ENCODE measurements at places on chromosomes 6 and 20.

GRCh38 chr6:106101466-106101865 lies 15.3 kb downstream of the PRDM1 start:
- DNase-seq: no peak

DNA sequence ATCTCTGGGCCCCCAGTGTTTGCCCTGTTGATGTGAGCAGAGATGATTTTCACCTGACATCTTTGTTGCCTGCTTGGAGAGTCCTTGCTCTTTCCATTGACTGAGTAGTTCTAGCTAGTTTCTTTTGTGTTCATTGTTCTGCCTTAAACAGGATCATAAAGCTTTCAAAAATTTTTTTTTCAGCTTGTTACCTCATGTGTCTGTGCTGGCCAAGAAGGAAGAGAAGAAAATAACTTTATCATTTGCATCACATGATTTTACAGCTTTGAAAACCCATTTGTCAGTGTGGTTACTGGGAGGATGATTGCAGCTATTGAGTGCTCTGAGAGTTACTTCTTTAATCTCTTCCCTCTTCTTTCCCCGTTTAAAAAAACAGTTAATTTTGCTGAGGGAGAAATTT lies 16.0 kb downstream of the FOXO3 start:
- no peak for DNase-seq

DNA sequence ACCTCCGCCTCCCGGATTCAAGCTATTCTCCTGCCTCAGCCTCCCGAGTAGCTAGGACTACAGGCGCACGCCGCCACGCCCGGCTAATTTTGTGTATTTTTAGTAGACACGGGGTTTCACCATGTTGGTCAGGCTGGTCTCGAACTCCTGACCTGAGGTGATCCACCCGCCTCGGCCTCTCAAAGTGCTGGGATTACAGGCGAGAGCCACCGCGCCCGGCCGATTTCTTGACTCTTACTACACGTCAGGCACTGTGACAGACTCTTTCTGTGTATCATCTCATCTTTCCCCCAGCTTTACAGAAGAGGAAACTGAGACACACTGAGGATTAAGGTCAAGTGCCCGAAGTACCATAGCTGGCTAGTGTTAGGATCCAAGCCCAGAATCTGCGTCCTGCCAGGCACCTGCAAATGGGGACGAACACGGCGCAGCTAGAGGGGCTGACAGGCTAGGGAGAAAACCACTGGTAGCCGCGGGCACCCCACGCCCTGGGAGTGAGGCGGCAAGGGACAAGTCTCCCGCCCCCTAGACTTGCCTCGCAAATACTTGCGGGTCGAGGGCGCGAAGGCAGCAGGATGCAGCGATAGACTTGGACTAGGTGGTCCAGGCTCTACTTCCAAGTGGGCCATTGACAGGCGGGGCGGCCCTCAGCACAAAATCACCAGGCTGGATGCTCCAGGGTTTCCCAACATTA lies 1.1 kb upstream of the TAF8 start:
- no peak for DNase-seq

DNA sequence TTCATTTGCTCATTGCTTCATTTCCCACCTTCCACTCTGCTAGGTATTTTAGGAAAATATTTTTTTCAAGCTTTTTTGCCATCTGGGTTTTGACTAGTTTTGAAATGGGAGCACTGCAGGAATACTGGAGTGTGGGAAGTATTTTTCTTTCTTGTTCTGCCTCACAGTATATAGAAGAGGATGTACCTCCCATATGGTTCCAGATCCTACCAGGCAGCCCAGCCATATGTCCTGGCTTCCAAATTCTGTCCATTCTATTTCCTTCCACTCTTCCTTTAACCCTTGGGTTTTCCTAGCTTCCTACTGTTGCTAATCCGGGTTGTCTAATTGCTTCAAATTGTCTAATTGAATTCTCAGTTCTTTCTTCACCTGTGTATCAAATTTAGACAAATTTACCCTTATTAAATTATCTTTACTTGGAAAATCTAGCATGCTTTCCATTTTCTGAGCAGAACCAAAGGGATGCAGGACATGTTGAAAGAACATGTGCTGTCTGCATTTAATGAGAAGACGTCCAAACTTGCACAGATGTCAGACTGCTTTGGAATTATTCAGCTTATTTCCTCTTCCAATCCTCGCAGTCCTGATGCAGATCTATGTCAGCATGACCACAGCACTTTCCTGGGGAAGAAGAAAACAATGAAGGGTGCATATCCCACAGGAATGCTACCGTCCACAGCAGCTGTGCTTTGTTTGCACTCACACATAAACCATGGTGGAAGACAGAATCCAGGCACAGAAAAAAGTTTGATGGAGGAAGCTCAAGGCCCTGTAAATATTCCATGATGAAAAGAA lies 1273.9 kb upstream of the MAP3K7 start:
- no peak for DNase-seq

DNA sequence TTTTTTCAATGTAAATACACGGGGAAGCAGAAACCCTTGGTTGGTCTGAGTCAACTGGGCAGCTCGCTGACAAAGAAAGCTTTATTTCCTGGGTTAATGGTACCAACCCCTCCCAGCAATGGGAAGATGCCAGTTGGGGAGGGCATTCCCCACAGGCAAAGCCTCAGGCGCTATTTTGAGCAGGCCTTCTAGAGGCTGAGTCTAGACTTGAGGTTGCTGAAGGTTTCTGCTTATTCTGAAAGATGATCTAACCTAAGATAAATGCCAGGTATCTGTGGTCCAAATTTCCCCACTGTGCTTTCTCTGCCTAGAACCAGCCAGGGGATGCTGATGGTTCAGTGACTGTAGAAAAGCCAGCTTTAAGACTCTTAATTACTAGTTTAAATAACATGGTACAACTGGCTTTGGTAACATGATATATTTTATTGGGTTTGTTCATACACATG lies 172.5 kb upstream of the JARID2 start:
- DNase-seq: no peak

DNA sequence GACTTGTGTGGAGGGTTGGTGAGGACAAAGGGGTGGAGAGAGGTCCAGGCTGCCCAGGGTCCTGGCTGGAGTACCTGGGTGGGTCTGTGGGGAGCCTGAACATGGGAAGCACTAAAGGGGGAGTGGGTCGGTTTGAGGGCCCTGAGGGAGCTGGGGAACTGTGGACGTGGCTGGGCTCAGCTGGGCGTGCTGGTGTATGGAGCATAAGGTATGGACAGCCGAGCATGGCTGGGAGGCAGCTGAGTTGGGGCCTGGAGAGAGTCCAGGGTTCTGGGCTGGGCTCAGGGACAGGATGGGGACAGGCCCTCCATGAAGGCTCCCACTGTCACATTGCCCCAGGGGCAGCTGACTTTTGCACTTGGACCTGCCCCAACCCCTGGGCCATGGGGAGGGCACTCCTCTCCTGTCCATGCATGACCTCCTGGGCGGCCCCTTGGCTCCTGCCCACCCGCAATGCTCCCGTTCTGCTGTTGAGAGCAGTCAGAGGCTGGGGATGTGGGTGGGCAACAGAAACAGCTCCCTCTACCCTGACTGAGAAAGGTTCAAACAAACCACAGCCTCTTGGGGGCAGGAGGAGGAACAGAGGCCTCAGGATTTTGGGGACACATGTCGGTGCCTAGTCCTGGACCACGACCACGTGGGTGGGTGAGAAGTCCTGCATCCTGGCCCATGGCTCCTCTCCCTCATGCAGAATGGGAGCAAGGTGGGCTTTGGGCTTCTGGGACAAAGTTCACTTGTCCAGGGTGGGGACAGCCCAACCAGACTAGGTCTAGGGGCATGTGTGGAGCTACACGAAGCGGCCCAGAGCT lies 4.5 kb downstream of the C20orf204 start:
- no peak for DNase-seq

GRCh38 chr6:113857556-113858479 lies 673 bp downstream of the MARCKS start:
- DNase-seq: no peak

- no peak for DNase-seq
These were observed 40.9 kb downstream of the ALDH8A1 start for GRCh38 chr6:134908906-134909516.

GRCh38 chr20:36684747-36685146 lies 38.8 kb upstream of the SLA2 start:
- DNase-seq: no peak

DNA sequence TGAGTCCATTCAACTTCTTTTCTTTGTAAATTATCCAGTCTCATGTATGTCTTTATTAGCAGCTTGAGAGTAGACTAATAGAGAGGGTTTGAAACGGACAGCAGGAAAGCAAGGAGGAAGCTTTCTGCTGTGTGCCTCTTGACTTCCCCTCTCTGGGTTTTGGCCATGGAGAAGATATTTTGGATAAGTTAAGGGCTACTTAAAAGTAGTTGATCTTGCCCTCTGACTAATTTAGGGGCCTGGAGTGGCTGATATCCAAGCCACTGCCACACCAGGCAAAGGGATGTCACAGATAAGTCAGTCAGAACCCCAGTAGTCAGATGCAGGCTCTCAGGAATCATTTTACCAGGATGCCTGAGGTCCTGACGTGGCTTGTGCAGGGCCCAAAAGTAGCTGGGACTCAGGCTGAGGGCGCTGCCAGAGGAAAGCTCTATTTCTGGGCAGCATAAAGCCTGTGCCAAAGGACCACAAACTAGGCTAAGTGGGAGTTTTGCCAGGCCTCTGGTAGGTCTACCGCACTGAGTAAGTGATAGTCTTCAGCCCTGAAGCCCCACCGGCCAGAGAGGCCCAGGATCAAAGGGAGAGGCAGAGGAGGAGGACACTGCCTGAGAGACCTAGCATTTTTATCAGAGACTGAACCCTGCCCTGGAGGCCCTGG lies 41.6 kb upstream of the IYD start:
- no peak for DNase-seq

DNA sequence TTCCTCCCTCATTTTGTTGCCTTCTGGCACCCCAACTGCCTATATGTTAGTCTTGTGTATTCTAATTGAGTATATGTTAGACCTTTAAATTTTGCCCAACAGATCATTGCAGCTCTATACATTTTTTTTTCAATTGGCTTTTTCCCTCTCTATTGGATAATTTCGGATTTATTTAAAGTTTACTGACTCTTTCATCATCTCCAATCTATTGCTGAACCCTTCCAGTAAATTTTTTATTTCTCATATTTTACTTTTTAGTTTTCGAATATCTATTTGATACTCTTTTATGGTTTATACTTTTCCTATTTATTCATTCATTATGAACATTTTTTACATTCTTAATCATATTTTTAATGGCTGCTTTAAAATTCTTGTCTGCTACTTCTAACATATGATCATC lies 7.1 kb upstream of the SLC18B1 start:
- no peak for DNase-seq

GRCh38 chr6:108027594-108027993 lies 46.9 kb downstream of the OSTM1 start:
- DNase-seq: no peak

GRCh38 chr6:46016063-46016608 lies 476 bp upstream of the CLIC5 start:
- no peak for DNase-seq

GRCh38 chr20:34045930-34046725 lies 52.4 kb downstream of the RALY start:
- no peak for DNase-seq

DNA sequence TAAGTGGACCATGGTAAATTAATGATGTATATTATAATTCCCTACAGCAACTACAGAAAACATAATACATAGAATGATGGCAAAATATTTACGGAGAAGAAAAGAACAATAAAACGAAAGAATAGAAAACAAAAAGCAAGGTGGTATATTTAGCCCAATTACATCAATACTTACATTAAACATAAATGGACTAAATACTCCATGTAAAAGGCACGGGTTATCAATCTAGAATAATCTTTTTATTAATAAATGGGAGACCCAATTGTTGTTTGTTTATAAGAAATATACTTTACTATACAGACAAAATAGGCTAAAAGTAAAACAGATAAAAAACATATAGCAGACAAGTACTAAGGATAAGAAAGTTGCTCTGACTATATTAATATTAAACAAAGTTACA lies 137.2 kb downstream of the TASP1 start:
- DNase-seq: no peak

- no peak for DNase-seq
These were observed 535.1 kb downstream of the BCKDHB start for GRCh38 chr6:80641591-80641990.

- no peak for DNase-seq
These were observed 14.9 kb downstream of the CST3 start for GRCh38 chr20:23622839-23623343.

DNA sequence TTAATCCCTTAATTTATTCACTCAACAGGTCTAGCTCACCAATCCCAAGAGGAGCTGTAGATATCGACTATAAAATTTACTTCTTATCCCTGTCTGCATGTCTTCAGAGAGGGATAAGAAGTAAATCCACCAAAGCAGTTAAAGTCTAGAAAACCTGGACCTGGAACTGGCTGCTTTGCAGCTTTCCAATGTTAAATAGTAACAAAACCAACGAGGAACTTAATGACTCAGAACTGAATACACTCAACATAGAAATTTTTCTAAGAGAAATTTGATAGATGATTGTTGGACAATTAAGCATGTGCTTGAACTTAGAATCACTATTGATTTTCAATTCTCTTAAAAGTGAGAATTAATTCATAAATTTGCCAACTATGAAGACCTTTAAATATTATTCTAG lies 11.5 kb upstream of the TMEM244 start:
- DNase-seq: no peak

- DNase-seq: no peak
These were observed 65.0 kb upstream of the XRN2 start for GRCh38 chr20:21237956-21238799.

- DNase-seq: no peak
These were observed 175.9 kb upstream of the SCGN start for GRCh38 chr6:25476126-25476525.

GRCh38 chr6:170072246-170072645 lies 218.6 kb downstream of the DLL1 start:
- no peak for DNase-seq

Data from stimulated activated naive CD4-positive, alpha-beta T cell treated with Interleukin-2 at 50 U/mL for 16 hours (primary cell).